ENCODE measurements at places on chromosomes 3 and 15.

DNA sequence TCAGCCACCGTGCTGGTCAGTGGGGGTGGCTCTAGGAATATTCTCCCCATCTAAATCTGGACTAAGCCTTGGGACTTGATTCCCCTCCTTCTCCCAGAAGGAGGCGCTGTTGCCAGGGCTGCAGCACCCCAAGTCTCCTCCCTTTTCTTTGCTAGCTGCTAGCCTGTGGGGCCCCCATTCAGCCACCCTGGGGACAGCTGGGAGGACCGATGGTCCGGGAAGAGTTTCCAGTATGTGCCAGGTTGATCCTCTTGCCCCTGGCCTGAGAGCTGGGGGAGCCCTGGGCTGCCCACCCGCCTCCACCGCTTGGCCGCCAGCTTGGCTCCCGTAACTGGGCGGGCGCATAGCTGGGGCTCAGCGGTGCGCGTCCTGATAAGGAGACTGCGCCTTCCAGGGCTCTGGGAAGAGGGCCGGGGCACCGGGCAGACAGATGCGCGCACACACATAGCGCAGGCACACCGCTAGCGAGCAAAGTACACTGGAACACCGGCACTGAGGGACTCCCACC, 4.2 kb downstream of the SMAD6 start:
- DNase-seq = no peak

GRCh38 chr3:54374214-54374852, 252.0 kb downstream of the CACNA2D3 start:
- DNase-seq = no peak

DNA sequence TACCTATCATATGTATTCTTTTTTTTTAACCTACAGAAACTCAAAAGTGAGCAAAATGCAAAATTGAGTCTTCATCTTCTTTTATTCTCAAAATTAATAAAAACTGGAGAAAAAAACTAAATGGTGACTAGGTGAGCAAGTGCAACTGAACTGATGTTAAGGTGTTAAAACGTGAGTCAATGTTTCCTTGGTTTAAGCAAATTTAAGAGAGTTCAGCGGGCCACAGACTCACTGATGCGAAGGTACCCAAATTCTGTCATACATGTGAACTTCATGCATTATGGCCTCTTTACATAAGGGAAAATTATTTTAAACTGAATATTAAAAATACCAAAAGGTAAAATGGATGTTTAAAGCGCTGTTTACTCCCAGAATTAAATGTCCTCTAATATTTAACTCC, 206.6 kb downstream of the FOXP1 start:
- no peak for DNase-seq

- DNase-seq = no peak
Observed at GRCh38 chr15:22944651-22945050, 35.5 kb downstream of the CYFIP1 start.

DNA sequence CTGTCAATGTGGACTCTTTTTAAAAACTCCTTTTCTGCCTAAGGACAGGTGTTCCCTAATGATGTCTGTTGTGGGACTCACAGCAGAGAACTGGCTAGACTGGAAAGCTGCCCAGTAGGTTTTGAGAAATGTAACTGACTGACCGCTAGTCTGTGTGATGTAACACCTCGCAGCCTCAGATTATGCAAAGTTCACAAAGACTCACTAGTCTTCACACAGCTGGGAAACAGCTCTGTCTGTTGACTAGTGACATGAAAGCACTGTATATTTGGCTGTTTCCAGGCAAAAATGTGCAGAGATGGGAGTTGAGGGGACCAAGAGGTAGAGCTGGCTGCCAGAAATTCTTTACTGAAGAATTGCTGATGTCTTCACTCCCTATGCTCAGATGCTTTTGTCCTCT, 10.3 kb downstream of the PDZRN3 start:
- DNase-seq = no peak
